ENCODE measurements at places on chromosomes 2 and 18. TPM values are rescaled to one million over a fixed set of nuclear protein-coding genes. Genes with fewer than 3 reads are reported as not detected.

The NEMP2 gene
- 23.4 TPM for total RNA-seq

The UCN gene
- 5.9 TPM for total RNA-seq

The TEKT4 gene
- not detected for total RNA-seq

The IGFBP5 gene
- total RNA-seq = not detected

Data from naive thymus-derived CD8-positive, alpha-beta T cell (primary cell).